ENCODE measurements at places on chromosomes 5 and 9.
A peak's percentile ranks its signal among the peaks of the same experiment; 100 is the strongest.

GRCh38 chr5:113166852-113167366 lies 190.3 kb downstream of the DCP2 start:
- DNase-seq: peak; percentile 77

DNA sequence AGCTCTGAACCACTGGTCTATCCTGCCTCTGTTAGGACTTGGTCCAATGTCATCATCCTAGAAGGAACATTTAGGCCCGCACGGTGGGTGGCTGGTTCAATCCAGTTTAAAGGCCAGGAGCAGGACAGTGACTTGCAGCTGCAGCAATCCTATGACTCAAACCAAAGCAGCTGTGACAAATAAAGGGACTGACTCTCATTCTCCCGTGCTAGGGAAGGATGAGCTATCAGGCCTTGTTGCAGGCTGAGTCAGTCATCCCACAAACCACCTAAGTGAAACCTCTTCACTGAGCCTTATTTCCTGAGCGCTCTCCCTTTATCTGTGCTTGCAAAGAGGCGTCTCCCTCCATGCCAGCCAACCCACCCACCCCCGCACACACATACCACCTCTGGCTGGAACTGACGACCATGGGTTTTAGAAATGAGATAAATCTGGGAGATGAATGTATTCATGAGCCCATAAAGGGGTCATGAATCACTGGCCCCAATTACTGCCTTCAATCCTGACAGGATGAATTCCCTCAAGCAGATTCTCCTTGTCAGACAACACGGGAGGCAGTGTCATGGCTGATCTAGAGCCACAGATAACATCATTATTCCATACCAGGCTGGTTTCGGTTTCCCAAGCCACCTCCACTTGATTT lies 93.4 kb downstream of the KCNIP1 start:
- peak; percentile 90 for DNase-seq

DNA sequence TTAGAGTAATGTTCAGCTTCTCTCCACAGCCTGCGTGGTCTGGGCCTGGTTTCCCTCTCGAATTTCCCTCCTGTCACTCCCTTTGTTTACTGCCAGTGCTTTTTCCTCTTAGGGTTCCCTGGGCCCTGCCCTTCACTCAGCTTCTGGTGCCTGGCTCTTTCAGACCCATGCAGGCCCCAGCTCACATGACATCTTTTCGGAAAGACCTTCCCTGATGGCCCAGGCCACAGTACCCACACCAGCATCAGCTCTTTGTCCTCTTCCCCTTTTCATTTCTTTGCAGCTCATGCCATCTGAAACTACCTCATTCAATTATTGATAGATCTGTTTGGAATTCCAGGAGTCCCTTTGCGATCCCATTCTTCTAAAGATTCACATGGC lies 68.1 kb upstream of the ABL1 start:
- no peak for DNase-seq

DNA sequence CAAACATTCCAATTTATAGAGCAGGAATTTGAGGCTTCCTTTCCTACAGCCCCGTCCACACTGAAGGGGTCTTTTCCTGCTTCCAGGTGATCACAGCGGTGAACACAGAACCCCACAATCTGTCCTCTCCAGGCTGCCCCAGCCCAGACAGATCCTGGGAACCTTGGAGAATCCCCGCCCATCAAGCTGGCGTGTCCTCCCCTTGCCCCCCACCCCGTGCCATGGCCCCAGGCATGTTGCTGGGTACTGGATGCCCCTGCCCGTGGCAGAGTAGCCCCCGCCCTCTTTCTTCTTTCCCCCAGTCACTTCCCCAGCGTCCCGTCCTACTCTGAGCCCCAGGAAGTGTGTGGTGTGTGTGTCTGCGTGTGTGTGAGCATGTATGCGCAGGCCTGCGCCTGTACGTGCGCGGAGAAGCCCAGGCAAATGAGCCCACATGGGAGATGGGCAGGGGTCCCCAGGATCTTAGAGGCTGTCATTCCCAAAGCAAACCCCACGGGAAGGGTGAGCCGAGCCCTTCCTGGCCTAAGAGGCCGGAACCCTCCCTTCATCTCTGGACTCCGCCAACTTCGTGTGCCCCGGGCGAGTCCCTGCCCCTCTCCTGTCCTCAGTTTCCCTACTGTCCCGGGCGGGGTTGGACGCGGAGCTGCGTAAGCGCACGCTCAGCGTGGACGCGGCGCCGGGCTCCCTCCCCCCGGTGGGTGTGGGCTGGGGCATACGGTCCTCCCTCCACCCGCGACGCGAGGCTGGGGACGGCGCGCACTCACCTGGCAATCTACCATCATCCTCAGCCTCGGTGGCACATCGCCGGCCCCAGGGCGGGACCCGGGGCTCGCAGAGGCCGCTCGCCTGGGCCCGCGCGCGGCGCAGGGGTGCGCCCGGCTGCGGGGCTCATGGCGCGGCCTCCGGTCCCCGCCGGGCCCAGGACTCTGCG lies 15.2 kb downstream of the GBGT1 start:
- DNase-seq: peak; percentile 46
